Activated CD8-positive, alpha-beta memory T cell treated with anti-CD3 and anti-CD28 coated beads for 1 hour (primary cell): ENCODE measurements at places on chromosomes 1 and 21.

DNA sequence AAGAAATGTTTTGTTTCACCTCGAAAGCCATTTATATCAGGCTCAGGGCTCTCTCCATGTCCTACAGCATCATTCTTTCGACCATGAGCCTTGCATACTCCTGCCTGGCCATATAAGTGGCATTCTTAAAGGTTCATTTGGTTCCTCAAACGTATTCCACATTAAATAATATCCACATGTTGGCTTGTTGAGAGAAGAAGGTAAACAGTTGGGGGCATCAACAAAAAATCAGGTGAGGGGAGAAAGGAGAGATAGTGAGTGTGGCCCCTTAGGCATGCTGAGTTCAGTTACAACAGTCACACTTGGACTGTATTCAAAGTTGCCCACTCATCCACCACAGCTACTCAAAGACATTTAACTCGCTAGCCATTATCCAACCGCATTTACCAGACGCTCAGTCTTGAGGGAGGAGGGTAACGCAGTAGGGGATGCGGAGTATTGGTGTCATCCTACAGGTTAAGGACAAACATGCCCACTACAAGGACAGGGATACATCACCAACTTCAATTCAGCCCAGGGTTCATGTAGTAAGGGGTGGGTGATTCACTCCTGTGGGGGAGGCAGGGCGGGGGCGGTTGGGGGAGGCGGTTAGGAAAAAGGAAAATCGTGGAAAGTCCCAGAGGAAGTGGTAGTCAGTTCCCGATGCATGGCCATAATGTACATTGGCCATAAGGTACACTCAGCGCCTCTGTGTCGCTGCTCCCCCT, 1.4 kb downstream of the ZNF697 start:
- DNase-seq = no peak

GRCh38 chr1:118185084-118185832, at the start of gene SPAG17:
SPAG17 (minus strand) TSS chr1:118185228; CDS start chr1:118185157, 71 bp downstream.
- no peak for DNase-seq

DNA sequence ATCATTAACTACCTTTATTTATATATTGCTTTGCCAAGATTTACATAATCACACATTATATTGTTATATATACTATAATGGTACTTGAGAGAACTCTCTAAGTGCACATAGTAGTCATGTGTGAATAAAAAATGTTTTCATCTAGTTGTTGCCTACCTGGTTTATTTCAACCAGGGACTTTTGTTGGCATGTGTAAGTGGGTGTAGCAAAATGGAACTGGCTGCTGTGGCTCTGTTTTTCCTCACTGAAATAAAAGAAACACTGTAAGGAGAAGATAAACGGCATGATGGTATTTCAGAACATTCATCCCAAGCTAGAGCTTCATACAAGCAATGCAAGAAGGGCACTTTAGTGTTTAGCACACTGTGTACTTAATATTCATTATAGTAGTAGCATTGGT, 14.9 kb downstream of the RBBP4 start:
- no peak for DNase-seq

GRCh38 chr1:167936068-167936929, at the start of gene DCAF6:
DCAF6 (plus strand) TSS chr1:167936683; CDS start chr1:167936912, 229 bp downstream.
- DNase-seq = peak; percentile 93

GRCh38 chr1:235027076-235027861, 101.4 kb downstream of the TOMM20 start:
- no peak for DNase-seq

GRCh38 chr21:38363693-38364092, 106.9 kb downstream of the KCNJ15 start:
- DNase-seq = no peak

GRCh38 chr21:34635307-34635706, 20.4 kb upstream of the RCAN1 start:
- DNase-seq = no peak

DNA sequence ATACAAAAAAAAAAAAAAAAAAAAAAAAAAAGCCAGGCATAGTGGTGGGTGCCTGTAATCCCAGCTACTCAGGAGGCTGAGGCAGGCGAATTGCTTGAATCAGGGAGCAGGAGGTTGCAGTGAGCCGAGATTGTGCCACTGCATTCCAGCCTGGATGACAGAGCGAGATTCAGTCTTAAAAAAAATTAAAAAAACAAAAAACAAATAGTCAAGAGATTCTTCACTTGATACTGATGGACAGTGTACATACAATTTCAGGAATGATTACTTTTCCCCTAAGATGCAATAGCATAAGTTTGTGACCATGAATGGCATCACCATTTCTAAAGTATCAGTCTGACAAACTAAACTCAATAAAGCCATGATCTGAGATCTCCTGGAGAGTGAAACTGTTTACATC, 60.8 kb upstream of the IVNS1ABP start:
- DNase-seq = no peak

- no peak for DNase-seq
These were observed 8.6 kb upstream of the MT1HL1 start for GRCh38 chr1:237012788-237013383.

DNA sequence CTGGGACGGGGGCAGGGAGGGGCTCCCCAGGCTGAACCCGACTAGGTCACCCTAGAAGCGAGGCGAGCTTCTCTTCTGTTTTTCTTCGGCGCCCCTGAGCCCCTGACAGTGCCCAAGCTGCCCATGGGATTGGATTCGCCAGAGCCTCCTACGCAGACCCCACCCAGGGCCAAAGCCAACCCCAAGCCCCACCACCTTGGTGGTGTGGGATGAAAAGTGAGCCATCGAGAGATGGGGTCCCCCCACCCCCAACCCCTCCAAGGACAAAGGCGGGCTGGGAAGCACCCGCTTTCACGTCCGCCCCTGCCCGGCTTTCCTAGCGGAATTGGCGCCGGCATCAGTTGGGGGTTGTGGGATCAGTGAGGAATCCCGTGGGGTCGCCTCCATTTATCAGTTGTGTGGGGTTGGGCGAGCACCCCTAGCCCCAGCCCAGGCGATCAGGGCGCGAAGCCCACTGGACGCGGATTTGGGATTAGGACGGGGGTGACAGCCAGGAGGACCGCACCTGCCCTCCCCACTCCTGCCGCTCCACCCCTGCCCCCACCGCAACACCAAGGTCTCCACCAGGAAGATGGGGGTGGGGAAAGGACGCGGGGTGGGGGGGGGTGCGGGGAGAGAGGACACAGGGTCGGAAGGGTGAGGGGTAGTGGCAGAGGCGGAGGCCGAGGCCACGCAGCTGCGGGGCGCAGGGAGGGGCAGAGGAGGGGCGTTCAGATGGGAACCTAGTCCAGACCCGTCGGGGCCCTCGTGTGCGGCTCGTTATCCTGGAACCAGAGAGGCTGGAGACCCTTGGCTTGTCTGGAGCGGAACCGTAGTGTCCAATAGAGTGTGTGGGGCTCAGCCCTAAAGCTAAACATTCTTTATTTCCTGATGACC, 4.4 kb downstream of the TSPEAR start:
- DNase-seq = no peak

DNA sequence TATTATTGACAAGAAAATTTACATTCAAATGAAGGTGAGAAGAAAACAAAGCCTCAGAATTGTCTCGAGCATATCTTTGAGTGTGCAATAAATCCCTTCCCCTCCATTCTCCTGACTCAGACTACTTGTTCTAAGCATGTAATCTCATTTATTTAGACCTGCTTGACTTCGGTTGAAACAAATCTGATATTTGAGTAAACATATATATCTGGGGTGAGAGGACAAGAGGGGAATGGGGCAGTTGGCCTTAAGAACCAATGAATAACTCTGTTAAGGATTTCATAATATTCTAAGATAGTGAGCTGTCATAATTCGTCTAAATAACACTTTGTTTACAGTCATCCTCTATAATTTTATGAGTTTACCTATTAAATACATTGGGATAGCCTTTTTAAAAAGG, 142.7 kb downstream of the SIPA1L2 start:
- no peak for DNase-seq

GRCh38 chr1:18021242-18021641, 86.4 kb upstream of the IGSF21 start:
- DNase-seq = no peak

- no peak for DNase-seq
These were observed 37.3 kb downstream of the ACTL8 start for GRCh38 chr1:17792421-17792820.

DNA sequence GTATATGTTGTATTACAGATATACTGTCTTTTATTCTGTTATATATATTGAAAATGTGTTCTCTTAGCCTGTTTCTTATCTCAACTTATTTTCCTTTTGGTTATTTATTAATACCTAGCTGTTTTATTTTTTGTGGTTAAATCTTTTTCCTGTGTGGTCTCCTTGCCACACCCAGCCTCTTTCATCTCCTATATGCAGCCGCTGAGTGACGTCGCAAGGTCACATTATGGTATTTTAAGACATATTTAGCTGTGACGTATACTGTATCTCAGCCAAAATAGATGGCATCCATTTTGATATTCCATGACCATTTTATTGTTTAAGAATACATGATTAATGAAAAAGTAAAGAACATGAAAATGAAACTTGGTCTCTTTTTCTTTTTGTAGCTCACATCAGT, 29.1 kb downstream of the CENPF start:
- no peak for DNase-seq

DNA sequence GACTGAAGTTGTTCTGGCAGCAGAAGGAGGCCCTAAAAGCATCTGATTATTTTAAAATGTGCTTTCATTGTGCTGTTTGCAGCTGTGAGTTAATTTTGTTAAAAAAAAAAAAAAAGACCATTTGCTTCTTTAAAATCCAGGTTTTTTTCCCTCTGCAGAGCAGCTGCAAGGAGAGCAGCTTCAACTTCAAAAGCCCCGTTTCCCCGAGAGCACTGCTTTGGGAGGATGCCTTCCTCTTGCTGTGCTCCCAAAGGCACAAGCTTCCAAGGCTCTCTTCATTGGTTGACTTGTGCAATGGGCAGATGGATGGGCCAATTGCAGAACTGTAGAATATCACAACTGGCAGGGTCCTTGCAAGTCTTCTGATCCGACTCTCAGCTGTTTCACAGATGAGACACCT, 459.2 kb upstream of the PKN2 start:
- DNase-seq = no peak

DNA sequence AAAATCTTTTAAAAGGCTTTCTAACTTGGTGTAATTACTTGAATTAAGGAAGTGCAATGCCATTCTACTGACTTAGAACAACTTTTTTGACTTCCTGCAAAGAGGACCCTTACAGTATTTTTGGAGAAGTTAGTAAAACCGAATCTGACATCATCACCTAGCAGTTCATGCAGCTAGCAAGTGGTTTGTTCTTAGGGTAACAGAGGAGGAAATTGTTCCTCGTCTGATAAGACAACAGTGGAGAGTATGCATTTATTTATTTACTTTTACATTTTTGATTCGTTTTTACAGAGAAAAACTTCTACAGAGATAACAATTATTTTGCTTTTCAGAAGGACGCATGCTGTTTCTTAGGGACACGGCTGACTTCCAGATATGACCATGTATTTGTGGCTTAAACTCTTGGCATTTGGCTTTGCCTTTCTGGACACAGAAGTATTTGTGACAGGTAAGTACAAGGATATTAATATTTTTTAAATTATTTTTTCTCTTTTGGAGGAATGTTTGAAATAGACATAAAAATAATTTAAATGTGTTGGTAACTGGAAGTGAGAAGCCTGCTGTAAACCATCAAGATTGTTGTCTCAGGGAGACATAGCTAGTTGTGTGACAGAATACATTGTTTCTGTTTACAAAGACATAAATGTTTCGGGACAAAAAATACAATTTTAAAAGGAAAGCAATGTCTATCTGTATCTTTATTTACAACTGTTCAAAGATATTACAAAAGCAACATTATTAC, at the start of gene PTPRC:
PTPRC (plus strand) TSS at position 147 of the 742 bp plus-strand sequence; CDS start at position 376, 229 bp downstream.
- no peak for DNase-seq

- DNase-seq = no peak
These were observed 29.4 kb upstream of the KCNA10 start for GRCh38 chr1:110548381-110548780.

- no peak for DNase-seq
These were observed 87.2 kb downstream of the LAMC2 start for GRCh38 chr1:183273300-183273699.

DNA sequence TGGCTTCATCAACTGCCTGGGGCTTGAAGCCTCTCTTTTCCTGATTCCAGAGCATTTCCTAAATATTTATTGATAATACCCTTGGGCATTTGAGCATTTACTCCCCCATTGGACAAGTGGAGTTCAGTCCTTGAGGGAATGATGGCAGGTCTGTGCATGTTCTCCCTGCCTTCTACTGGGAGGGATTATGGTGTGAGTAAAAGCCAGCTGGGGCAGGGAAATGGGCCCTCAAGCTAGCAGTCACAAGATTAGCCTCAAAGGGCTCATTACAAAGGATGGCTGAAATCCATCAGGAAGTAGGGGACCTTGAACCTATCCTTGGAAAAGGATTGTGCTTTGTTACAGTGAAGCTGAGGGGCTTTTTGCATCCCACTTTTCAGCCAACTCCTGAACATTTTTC, 24.2 kb upstream of the OSBPL9 start:
- no peak for DNase-seq

DNA sequence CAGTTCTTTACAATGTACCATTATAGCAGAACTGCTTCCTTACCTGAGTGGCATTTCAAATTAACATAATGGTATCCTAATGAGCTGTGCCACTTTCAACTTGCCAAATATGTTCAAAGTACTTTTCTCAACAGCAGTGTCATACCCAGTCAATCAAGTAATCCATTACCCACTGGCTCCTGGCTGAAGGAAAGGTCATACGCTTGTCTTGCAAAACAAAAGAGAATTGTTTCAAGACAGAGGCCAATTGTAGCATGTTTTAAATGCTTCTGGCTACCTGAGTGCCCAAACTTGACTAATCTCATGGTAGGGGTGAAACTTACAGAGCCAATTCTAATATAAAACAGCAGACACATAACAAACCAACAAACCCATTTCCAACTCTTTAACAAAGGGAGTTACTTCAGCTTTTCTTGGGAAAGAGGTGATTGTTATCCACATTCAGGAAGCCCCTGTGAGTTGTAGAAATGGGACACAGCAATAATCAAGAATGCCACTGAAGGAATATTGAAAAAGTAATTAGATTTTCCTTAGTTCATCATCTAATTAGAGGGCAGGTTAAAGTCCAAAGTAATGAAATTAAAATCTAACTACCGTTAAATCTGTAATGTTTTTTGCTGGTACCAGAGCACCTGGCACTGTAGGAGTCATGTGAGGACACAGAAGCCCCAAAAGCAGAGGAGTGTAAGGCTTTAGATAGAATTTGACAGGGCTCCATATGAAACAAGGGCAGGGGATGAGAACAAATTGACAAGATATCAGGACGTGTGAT, 241.9 kb downstream of the RWDD3 start:
- DNase-seq = no peak

DNA sequence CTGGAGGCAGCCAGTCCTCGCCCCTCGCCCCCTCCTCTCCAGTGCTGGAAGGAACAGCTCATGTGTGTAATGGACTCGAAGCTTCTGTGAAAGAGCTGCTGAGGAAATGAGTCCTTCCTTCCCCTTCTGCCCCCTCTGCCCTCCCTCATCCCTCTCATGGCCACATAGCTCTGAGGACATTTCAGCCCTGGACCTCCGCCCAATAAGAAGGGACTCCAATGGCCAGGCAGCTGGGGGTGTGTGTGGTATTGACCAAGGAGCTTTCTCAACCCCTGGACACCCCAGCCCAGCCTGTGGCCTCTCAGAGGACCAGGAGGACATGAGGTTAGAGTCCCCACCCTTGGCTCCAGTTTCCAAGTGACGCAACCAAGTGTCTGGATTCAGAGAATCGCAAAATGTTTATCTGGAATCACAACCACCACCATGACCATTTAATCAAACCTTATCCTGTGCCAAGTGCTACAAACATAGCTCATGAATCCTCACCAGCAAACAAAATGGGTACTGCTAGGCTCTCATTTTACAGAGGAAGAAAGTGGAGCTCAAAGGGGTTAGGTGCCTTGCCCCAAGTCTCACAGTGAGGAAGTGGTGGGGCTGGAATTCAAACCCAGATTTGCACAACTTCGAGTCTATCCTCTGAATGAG, 47.8 kb upstream of the ECE1 start:
- DNase-seq = no peak
